Natural killer cell treated with Interleukin-12 subunit alpha and Interleukin-12 subunit beta and Interleukin-15 and Interleukin-18, amount 100 ng/mL, for 72 hours (primary cell): ENCODE measurements at places on chromosomes 3 and 15.

GRCh38 chr15:96273317-96274086 is 57.0 kb upstream of the NR2F2 start:
- H3K27me3 ChIP-seq, result peaks cover 22% of the 10 kb centered on the region
- no peak overlapping the region for H3K27ac ChIP-seq
- H3K36me3 ChIP-seq, result no peaks in the 10 kb centered on the region
- no peak overlapping the region for H3K4me3 ChIP-seq

GRCh38 chr15:48017747-48018146 is 103.0 kb upstream of the SLC24A5 start:
- no peak overlapping the region for H3K27ac ChIP-seq
- no peaks in the 10 kb centered on the region for H3K36me3 ChIP-seq
- no peaks in the 10 kb centered on the region for H3K4me1 ChIP-seq
- H3K4me3 ChIP-seq, result no peak overlapping the region
- H3K27me3 ChIP-seq, result peaks cover 13% of the 10 kb centered on the region

- no peak for DNase-seq
- H3K4me3 ChIP-seq, result peak overlapping the region; percentile 48
- H3K27me3 ChIP-seq, result peaks cover 49% of the 10 kb centered on the region
- peaks cover 10% of the 10 kb centered on the region for H3K4me1 ChIP-seq
- H3K36me3 ChIP-seq, result peaks cover 10% of the 10 kb centered on the region
- H3K27ac ChIP-seq, result no peak overlapping the region
Observed at GRCh38 chr3:39809995-39810595, 686 bp downstream of the MYRIP start.

- no peaks in the 10 kb centered on the region for H3K36me3 ChIP-seq
- peaks cover 17% of the 10 kb centered on the region for H3K27me3 ChIP-seq
- peak; percentile 54 for DNase-seq
- H3K4me3 ChIP-seq, result peak within 1 kb of the TSS; percentile 69
- peak within 1 kb of the TSS; percentile 18 for H3K27ac ChIP-seq
Observed at GRCh38 chr15:73926219-73927002, at the start of gene LOXL1. Gene LOXL1, plus strand, starts transcription at chr15:73926462. Its CDS starts 322 bp downstream, at chr15:73926784.

DNA sequence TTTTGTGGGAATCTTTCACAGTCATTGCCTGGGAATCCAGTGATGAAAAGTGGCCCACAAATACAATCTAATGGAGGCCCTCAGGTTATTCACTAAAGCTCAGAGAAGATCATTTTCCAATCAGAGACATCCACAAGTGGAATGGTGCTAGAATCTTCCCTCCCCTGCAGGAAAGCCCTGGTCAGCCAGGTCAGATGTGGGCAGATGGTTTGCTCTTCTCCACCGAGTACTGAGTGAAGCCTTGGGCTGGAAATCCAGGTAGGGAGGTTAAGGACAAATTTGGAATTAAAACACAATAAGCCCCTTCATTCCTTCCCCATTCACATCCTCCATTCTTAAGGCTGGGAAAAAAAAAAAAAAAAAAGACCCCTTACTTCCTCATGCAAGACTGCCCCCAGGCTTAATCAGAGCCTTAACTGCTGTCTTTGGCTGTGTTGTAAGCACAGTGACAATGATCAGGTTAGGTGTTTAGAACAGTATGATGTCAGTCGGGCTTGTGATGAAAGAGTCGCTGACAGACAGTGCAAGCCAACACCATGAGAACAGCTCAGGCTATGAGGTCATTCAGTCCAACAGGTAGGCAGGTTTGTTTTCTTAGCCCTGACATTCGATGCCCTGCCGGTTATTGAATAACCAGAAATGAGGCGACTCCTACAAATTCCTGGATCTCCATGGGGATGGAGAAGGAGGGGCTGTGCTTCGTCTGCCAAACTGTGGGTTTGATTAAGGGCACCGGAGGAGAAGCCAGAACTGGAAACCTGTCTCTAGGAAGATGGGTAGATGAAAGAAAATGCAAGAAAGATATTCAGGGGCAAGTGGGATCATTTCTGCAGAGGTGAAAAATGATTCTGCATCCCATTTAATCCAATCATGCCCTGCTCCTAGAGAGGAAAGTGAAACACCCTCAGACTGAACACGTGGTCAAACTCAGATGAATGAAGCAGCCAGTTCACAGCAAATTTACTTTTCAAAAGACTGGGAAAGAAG is 23.5 kb upstream of the HES1 start:
- peaks cover 33% of the 10 kb centered on the region for H3K27me3 ChIP-seq
- DNase-seq, result no peak
- no peak overlapping the region for H3K27ac ChIP-seq
- H3K4me3 ChIP-seq, result no peak overlapping the region
- H3K36me3 ChIP-seq, result no peaks in the 10 kb centered on the region

DNA sequence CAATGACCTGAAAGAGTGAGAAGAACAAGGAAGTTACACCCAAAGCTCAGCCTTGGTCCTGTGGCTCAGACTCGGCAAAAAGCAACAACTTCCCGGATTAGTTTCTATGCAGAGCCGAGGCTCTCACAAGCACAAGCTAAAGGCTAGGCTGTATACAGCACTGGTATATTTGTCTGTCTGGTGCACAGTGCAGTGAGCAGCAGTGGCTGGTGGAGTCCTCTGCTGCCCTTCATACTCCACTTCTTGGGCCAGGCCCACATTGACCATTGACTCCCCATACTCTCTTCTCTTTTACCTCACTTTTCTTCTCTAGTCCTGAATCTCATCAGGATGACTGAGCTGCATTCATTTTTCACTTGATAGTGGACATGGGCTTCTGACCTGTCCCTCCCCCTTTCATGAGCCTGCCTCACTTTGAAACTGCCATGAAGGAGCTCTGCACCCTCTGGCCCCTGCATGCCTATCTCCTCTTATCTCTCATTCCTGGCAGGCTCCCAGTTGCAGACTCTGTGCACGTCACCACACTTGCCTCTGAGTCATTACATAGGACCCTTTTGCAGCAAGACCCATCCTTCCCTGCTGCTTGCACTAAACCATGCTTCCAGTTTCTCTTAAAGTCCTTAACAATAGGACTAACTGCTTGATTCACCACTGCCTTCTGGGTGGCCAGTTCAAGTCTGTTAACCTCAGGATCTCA is 379.3 kb downstream of the NTRK3 start:
- no peaks in the 10 kb centered on the region for H3K27me3 ChIP-seq
- no peak overlapping the region for H3K27ac ChIP-seq
- H3K36me3 ChIP-seq, result no peaks in the 10 kb centered on the region
- no peak overlapping the region for H3K4me3 ChIP-seq
- H3K4me1 ChIP-seq, result no peaks in the 10 kb centered on the region
- no peak for DNase-seq

GRCh38 chr3:18681818-18682345 is 256.7 kb upstream of the SATB1 start:
- H3K4me1 ChIP-seq, result peaks cover 41% of the 10 kb centered on the region
- peak overlapping the region; percentile 58 for H3K4me3 ChIP-seq
- H3K36me3 ChIP-seq, result peaks cover 35% of the 10 kb centered on the region
- no peak for DNase-seq
- no peaks in the 10 kb centered on the region for H3K27me3 ChIP-seq

DNA sequence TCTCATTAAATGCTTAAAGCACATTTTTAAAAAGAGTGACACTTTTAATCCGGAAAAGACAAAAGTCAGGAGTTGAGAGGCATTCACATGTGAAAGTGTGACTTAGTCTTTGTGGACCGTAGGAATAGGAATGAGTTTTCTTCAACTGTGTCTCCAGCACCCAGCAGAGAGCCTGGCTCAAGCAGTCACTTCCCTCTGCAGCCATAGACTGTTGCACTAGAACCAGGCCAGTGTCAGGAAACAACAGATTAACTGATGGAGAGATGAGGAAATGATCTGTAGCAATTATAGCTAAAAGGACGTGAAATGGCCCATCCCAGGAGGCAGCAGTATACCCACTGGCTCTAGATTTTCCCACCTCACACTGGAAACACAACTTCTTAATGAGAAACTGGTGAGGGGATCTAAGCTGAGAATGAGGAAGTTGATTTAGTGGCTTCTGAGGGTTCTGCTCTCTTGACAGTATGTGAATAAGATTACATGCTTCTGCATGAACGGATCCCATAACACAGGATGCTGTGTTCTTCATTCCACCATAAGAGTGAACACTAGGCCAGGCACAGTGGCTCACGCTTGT is 19.8 kb downstream of the CFAP92 start:
- H3K27ac ChIP-seq, result no peak overlapping the region
- H3K4me3 ChIP-seq, result no peak overlapping the region
- H3K4me1 ChIP-seq, result no peaks in the 10 kb centered on the region
- DNase-seq, result no peak
- no peaks in the 10 kb centered on the region for H3K36me3 ChIP-seq

GRCh38 chr3:56928379-56929068 is 126.8 kb upstream of the ARHGEF3 start:
- peaks cover 4% of the 10 kb centered on the region for H3K27me3 ChIP-seq
- H3K27ac ChIP-seq, result no peak overlapping the region
- no peaks in the 10 kb centered on the region for H3K36me3 ChIP-seq
- H3K4me3 ChIP-seq, result no peak overlapping the region
- peaks cover 26% of the 10 kb centered on the region for H3K4me1 ChIP-seq

GRCh38 chr15:58357529-58358476 is 74.0 kb upstream of the LIPC start:
- H3K27ac ChIP-seq, result no peak overlapping the region
- no peak for DNase-seq
- H3K4me3 ChIP-seq, result no peak overlapping the region
- H3K36me3 ChIP-seq, result no peaks in the 10 kb centered on the region

DNA sequence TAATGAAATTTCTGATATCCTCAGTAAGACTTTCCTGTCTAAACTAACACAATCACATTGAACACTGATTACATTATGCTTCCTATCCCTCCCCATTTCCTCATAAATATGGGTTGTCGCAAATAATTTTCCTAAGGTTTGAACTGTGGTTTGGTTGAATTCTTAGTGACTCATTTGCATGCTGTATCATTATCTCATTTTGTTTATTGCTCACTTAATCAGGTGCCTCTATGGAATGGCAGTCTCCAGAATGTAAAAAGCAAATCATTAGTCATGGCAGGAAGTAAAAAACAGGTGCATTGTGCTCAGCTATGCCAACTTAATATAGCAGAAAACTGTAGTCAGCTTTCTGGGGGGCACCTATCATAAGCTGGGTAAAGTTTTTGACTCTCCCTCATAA is 216.0 kb upstream of the ZBTB20 start:
- peaks cover 12% of the 10 kb centered on the region for H3K27me3 ChIP-seq
- no peak overlapping the region for H3K4me3 ChIP-seq
- DNase-seq, result no peak
- H3K4me1 ChIP-seq, result peaks cover 4% of the 10 kb centered on the region
- H3K36me3 ChIP-seq, result peaks cover 9% of the 10 kb centered on the region
- H3K27ac ChIP-seq, result no peak overlapping the region

DNA sequence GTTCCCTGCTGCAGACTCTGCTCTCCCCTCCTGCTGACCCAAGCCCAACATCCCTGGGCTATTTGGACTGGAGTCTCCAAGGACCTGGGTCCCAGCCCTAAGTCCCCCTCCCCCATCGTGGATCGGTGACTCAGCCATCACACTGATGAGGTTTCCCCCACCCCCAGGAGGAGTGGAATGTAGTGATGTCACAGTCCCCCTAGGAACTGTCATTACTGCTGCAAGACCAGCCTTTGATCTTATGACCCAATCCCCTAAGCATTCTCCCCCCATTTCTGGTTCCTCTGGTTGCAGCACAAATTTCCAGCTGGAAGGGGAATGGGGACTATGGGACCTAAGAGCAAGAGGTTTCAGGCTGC is 63.4 kb upstream of the CSPG4 start:
- no peak for DNase-seq
- H3K27ac ChIP-seq, result no peak overlapping the region
- H3K4me3 ChIP-seq, result no peak overlapping the region
- H3K36me3 ChIP-seq, result no peaks in the 10 kb centered on the region
- peaks cover 7% of the 10 kb centered on the region for H3K4me1 ChIP-seq

GRCh38 chr3:193236599-193236998 is 4.4 kb upstream of the PLAAT1 start:
- H3K36me3 ChIP-seq, result no peaks in the 10 kb centered on the region
- no peak overlapping the region for H3K4me3 ChIP-seq
- H3K27me3 ChIP-seq, result peaks cover 19% of the 10 kb centered on the region
- DNase-seq, result no peak
- H3K4me1 ChIP-seq, result no peaks in the 10 kb centered on the region

DNA sequence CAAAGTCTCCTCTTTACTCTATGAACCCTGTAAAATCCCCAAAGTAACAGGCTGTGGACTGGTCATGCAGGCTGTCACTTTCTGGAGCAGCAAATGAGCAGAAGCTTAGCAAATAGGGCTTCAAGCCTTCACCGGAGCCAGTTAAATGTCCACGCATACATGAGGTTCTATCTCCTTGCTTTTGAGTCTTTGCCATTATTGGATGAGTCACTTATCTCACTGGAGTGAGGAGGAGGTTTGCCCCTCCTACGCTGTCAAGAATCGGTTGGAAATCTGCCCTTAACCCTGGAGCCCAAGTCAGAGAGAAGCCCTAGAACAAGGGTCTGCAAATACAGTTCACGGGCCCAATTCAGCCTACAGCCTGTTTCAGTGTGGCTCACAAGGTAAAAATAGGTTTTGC is 126.1 kb upstream of the CTNNB1 start:
- no peak overlapping the region for H3K4me3 ChIP-seq
- no peak overlapping the region for H3K27ac ChIP-seq
- H3K27me3 ChIP-seq, result peaks cover 5% of the 10 kb centered on the region
- DNase-seq, result no peak
- H3K4me1 ChIP-seq, result no peaks in the 10 kb centered on the region
- no peaks in the 10 kb centered on the region for H3K36me3 ChIP-seq

- H3K36me3 ChIP-seq, result no peaks in the 10 kb centered on the region
- H3K4me3 ChIP-seq, result no peak overlapping the region
- peaks cover 29% of the 10 kb centered on the region for H3K27me3 ChIP-seq
- no peak overlapping the region for H3K27ac ChIP-seq
- no peak for DNase-seq
Observed at GRCh38 chr3:44902628-44903027, 28.2 kb downstream of the TGM4 start.

- H3K27me3 ChIP-seq, result no peaks in the 10 kb centered on the region
- H3K27ac ChIP-seq, result no peak overlapping the region
- peak; percentile 82 for DNase-seq
- no peaks in the 10 kb centered on the region for H3K4me1 ChIP-seq
- no peaks in the 10 kb centered on the region for H3K36me3 ChIP-seq
Observed at GRCh38 chr3:14508966-14509795, 31.0 kb downstream of the GRIP2 start.

DNA sequence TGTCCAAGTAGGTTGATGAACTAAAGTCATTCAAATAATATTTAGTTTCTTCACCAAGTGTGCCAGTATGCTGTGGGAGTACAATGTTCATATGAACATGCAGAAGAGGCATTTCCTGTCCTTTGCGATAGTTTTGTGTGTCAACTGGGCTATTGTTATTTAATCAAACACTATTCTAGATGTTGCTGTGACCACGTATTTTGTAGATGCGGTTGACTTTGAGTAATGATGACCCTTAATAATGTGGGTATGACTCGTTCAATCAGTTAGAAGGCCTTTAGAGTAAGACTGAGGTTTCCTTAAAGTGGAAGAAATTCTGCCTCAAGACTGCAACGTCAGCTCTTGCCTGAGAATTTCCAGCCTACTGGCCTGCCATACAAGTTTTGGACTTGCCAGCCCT is 470.7 kb upstream of the CBLB start:
- peaks cover 38% of the 10 kb centered on the region for H3K4me1 ChIP-seq
- peaks cover 11% of the 10 kb centered on the region for H3K36me3 ChIP-seq
- no peak for DNase-seq
- H3K4me3 ChIP-seq, result peak overlapping the region; percentile 25
